ENCODE measurements at places on chromosomes 5 and 9.
A peak's percentile ranks its signal among the peaks of the same experiment; 100 is the strongest.

- DNase-seq: no peak
Observed at GRCh38 chr9:68940573-68940972, 73.3 kb downstream of the PRKACG start.

- DNase-seq: peak; percentile 18
Observed at GRCh38 chr9:70133253-70134208, 89.9 kb downstream of the MAMDC2 start.

- DNase-seq: no peak
Observed at GRCh38 chr9:128845186-128845931, 15.8 kb upstream of the SPOUT1 start.

DNA sequence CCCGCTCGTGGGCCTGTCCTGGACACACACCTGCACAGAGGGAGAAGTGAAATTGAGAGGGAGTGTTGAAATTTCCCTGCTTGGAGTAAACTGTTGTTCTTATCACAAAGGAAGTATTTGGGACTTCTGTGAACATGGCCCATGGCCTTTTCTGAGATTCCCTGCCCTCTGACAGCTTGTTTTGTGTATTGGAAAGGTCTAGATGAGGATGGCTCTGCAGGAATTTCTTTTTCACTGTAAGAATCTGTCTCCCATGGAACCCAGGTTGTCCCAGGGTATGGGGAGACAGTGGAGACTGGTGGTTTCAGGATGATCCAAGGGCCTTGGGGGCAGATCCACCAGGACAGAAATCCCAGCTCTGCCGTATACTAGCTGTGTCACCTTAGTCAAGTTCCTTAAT, 121.8 kb downstream of the ARHGAP26 start:
- no peak for DNase-seq

DNA sequence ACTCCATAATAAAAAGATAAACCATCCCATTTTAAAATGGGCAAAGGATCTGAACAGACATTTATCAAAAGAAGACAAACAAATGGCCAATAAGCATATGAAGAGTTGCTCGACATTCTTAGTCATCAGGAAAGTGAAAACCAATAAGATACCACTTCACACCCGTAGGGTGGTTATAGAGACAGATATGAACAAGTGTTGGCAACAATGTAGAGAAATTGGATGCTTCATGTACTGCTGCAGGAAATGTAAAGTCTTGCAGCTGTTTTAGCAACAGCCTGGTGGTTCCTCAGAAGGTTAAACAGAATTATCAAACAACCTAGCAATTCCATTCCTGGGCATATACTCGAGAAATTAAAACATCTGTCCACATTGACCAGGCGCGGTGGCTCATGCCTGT, 42.5 kb downstream of the GTF3C4 start:
- no peak for DNase-seq

GRCh38 chr5:79728396-79728795, 38.8 kb downstream of the CMYA5 start:
- no peak for DNase-seq

- DNase-seq: no peak
Observed at GRCh38 chr5:176687881-176688280, 40.6 kb downstream of the TSPAN17 start.

- DNase-seq: no peak
Observed at GRCh38 chr5:527646-528628, 3.7 kb upstream of the SLC9A3 start.

DNA sequence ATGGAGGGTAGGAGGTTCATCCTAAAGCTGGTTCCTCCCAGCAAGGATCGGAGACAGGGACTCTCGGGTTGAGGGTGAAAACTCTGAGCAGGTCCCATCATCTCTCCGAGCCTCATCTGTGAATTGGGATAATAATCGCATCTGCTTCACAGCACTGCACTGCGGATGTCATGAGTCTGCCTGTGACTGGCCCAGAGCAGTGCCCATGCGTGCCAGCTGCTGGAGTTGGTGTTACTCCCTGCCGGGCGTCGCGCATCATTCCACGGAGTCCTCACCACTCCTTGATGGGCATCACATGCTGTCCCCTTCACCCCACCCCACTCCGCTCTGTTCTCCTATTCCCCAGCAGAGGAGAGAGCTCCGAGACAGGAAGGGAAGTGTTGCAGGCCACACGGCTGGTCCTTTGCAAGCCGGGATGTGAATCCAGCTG, 35.1 kb upstream of the ORM1 start:
- no peak for DNase-seq

DNA sequence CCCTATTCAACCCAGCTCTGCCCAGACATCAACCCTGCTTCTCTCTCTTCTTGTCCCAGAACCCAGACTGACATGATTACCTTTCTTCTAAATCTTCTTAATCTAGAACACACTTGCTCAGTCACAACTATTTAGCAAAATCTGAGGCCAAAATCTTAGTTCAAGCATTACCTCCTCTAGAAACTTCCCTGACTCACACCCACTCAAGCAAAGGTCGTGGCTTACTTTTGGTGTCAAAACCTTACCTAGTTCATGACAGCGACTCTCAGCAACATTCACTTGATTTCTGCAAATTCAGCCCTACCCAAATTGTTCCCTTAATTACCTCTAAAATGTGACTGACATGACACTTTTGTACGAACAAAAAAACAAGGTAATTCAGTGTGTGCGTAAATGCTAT, 130.2 kb downstream of the TLE1 start:
- no peak for DNase-seq

DNA sequence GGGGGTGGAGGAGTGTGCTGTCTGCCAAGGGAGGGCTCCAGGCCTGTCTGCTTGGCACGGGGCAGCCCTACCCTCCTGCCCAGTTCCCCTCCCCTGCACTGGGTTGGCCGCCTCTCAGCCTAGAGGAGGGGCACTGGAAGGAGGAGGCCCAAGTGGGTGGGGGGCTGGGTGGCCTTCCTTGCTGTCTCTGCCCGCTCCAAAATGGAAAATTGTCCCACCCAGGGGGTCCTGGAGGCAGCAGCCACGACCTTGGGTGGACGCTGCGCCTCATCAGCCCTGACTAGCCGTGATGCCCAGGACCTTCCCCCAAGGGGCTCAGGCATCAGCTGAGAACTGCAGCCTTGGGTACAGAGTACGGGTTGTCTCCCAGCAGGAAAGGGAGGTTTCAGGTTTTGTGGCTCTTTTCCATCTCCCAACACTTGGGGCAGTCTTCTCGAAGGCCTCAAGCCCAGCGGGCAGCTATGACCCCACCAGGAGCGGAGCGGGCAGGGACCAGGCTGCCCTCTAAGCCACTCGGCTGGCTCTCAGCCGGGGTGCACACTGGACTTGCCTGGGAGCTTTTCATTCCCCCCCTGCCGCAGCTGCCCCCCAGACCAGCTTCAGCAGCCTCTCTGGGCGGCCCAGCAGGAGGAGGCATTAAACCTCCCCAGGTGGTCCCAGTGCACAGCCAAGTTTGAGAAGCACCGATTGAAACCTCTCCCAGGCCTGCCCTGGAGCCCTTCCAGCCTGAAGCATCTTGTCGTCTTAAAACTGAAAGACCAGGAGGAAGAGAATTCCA, 20.6 kb downstream of the NTNG2 start:
- no peak for DNase-seq

- DNase-seq: peak; percentile 61
Observed at GRCh38 chr5:10655161-10655971, 91.5 kb downstream of the ANKRD33B start.

DNA sequence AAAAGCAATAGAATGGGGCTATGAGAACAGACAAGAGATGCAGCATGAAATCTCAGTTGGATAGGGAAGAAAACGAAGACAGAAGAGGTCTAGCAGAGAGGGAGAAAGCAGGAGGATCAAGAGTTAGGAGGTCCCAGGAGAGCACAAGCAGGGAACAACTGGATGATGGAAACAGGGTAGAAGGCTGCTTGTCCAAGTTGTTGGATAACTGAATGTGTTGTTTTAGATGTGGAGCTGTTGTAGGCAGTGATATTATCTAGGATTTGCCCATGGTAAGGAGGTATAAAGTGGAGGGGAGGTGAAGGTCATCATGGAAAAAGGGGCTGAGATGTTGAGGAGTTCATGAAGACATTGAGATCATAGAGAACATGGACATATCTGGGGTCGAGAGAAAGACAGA, 12.4 kb upstream of the RHOBTB3 start:
- no peak for DNase-seq

DNA sequence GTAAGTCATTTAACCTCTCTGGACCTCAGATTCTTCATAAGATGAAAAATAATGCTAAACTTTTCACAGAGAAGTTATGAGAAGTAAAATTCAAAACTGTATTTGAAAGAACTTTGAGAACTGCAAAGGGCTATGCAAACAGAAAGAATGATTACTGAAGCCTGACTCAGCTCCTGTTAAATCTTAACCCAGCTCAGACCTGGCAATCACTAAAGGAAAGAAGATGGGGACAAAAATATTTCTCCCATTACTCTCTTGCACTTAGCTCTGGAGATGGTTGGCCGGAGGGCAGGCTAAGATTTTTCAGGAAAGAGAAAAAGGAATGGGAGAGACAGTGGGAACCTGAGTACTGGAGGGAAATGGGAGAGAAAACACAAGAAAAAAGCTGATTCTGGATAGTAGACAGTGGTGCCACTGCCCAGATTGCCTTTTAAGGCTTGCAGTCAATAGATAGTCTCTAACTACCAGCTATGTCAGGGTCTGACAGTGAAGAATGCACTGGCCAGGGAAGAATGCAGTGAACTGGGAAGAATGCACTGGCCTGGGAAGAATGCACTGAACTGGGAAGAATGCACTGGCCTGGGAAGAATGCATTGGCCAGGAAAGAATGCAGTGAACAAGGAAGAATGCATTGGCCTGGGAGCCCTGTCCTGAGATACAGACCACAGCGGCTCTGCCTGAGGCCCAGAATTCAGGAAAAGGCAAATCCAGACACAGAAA, 25.2 kb upstream of the CEMIP2 start:
- DNase-seq: peak; percentile 85

DNA sequence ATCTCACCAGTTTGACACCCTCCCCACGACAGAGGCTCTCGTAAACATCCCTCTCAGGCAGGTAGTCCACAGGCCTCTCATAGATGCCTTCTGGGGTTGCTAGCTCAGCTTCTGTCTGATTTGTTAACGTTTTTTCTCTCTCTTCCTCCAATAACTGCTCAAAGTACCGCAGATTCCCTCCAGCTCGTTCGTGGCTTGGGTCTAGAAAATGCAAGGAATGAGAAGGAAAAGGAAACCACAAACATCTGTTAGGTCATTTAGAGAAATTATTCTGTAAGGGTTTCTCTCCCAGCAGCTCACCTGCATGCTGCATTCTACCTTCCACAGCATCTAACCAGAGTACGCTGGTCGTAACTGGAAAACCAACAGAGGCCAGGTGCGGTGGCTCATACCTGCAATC, 18.5 kb downstream of the P4HA2 start:
- DNase-seq: peak; percentile 85

DNA sequence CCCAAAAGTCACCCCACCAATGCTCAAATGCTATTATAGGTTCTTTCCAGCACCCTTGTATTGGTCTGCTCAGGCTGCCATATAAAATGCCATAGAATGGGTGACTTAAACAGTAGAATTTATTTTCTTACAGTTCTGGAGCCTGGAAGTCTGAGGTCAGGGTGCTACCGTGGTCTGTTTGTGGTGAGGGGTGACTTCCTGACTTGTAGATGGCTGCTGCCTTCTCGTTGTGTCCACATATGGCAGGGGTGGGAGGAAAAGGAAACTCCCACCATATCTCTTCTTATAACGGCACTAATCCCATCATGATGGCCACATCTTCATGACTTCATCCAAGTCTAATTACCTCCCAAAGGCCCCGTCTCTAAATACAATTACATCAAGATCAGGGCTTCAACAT, 257.8 kb upstream of the TARS1 start:
- DNase-seq: no peak

GRCh38 chr9:92631452-92632343, 38.2 kb downstream of the IPPK start:
- peak; percentile 23 for DNase-seq

GRCh38 chr5:140791089-140791488, 3.6 kb upstream of the PCDHA2 start:
- DNase-seq: no peak

DNA sequence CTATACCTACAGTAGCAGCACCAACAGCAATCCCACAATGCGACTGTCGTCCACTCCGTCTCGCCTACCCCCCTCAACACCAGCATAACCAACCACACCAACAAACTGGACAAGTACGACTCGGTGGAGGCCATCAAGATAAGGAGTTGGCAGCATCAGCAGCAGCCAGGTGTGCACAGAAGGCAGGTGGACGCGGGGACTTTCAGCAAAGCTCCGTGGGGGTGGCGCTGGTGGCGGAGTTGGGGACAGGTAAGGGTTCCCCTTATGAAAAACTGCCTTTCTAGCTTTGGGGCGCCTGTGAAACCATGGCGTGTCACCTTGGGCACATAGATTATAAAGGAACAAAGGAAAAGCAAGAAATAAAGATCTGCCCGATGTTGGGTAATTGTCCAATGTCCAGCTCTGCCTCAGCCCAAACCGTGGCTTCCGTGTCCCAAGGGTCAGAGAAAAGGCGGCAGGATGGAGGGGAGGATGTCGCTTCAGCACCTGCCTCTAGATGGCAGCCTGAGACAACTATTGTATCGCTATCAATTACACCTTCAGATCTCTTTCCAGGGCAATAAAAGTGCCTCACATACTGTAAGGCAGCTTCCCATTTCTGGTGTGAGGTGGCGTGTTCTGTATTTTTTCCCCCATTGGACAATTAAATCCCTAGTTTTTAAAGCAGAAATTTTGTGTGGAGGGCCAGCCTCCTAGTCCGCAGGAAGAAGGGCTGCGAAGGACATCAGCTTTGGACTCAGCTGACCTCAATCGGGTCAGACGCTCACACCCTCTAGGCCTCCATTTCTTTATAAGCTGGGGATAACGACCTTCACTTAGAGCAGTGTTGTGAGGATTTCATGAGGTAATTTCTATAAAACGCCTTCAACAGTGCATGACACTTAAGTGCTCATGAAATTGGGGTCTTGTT, 58.8 kb downstream of the MTRR start:
- DNase-seq: peak; percentile 14

GRCh38 chr5:170678811-170679210, 104.7 kb upstream of the GABRP start:
- DNase-seq: no peak

GRCh38 chr9:101126556-101126955, 98.0 kb downstream of the PLPPR1 start:
- DNase-seq: no peak
